ENCODE measurements at places on chromosomes 11 and 22. TPM values are rescaled to one million over a fixed set of nuclear protein-coding genes. Genes with fewer than 3 reads are reported as not detected.

The PRR5L gene
- total RNA-seq, result 29.6 TPM

The OR4A16 gene
- total RNA-seq, result not detected

The CHRM1 gene
- total RNA-seq, result 4.4 TPM

The GLYAT gene
- total RNA-seq, result 0.10 TPM

The ESAM gene
- total RNA-seq, result 9.5 TPM

DNA sequence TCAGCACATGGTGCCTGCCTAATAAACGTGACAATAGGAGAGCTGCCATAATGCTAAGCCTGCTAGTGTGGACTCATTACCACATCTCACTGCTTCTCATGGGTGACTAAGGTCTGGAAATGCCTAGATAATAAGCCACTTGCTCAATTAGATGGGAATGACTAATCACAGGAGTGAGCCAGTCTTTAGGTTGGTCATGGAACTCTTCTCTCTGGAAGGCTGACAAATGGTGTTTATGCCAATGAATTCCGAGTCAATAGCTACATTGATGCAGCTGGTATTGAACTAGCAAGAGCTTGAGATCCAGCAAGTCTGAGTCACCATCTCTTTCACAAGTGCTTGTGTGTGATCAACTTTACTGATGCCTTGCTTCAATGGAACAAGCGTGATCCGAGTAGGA is 334.9 kb downstream of the OPCML start:
- no peak for DNase-seq

DNA sequence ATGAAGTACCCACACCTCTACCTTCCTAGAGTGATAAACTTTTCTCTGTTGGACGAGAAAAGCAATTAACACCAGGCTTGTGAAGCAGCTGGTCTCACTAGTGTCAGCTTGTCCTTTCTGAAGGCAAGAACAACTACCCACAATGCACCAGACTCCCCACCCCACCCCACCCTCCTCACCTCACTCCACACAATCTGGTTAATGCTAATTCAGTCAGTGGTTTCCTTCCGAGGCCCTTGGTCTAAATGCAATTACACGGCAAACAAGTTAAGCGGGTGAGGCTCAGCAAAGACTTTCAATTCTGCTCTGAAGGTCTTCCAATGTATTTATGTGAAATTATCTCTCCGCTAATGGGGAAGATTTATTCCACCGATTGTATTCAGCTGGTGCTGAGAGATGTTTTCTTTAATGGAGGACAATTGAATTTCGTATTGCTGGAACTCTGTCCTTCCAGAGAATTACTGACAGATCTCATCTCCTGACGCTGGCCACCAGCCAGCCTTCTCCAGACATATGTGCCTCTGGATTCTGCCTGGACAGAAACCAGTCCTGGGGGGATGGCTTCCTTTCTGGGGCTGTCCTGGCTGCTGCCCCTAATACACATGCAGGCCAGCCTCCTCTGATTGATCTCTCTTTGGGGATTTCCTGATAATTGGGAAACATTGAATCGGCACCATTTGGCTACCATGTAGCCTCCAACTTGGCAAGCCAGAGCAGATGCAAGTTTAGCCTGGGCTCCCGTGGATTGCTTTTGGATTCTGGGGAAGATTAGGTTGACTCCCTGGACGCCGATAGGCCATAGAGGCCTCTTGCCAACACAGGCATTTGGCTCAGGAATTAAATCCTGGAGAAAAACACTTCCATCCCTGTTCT is 165.8 kb upstream of the NARS2 start:
- DNase-seq, result peak; percentile 81

GRCh38 chr11:125222494-125222893 is 57.9 kb downstream of the PKNOX2 start:
- DNase-seq, result no peak

DNA sequence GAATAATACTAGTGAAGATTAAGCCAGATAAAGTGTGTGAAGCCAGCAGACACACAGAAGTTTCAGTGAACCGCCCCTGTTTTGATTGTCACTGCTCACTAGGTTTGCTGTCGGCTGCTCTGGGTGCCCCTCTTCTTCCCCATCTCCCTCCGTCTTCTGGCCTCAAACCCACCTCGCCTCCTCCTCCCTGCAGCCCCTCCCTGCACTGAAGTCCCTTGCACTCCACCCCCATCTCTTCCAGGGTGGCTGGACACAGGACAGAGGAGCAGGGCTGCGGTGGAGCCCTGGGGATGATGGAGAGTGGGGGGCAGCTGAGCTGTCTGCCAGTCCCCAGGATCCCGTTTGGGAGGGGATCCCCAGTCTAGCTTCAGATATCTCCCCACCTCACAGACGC is 53.5 kb downstream of the CYTH4 start:
- DNase-seq, result no peak

DNA sequence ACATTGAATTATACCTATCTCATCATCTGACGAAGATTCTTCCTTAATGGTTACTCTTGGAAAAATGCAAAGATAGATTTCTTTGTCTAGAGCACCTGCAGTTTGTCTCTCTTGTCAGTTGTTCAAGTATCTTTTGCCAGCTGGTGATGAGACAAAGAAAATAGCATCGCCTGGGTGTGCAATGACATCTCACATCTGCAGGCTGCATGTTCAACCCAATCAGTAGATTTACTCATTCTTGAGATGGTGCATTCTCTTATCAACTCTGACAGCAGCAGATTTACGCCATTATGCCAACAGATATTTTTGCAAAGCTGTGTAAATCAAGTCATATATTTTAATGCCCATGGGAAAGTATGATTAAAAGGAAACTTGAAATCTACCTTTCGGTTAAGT is 164.6 kb upstream of the PDGFD start:
- no peak for DNase-seq

GRCh38 chr11:76789443-76789719 is 6.2 kb downstream of the TSKU start:
- no peak for DNase-seq

- DNase-seq, result no peak
These were observed 37.5 kb downstream of the SESN3 start for GRCh38 chr11:95193541-95193940.

DNA sequence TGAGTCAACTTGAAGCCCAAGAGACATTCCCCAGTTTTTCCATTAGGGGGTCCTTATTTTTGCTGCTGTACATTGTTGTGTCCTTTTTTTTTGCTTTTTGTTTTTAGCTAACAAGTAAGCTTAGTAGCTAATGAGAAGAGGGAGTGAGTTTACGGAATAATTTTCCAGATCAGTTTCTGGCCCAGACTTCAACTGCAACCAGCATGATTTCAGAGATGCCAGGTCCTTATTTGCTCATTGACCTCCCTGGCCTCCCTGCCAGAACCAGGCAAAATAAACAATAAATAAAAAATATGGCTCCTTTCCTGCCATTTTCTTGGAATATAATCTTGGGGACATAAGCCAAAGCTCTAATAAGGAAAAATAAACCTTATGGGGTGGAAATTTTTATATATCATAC is 185.9 kb downstream of the FAT3 start:
- no peak for DNase-seq

- no peak for DNase-seq
These were observed 864 bp upstream of the EHBP1L1 start for GRCh38 chr11:65574811-65575567.

DNA sequence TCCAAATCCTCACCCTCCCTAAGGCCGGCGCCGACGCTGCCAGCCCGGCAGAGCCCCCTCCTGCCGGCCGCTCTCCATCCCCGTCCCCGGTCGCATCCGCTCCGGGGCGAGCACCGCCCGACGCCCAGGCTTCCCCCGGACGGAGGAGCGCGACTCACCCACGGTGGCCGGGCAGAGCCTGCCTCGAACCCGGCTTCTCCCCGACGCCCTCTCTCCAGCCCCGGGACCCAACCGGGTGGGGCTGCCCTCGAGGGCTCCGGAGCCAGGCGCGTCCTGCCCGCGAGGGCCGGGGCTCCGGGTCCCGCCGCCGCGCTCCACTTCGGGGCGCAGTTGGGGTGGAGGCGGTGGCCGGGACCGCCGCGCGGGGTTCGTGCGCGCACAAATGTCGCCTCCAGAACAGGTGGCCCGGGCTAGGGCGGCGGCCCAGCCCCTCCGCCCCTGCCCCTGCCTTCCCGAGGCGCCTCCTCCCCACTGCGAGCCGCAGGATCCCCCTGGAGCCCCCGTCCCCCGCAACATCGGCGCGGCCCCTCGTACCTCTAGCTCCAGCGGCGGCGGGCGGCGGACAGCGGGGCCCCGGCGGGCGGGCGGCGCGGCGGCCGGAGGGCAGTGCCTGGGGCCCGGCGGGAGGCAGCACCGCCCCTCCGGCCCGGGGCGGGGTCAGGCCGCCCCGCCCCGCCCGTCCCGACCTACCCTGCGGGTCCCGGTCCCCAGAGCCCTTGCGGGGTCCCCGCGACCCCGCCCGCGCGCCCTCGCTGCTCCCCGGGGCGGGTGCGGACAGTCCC is at the start of gene A4GALT:
A4GALT (minus strand) TSS at position 608 of the 782 bp plus-strand sequence. CDS start 26,919 bp downstream, outside the sequence.
- no peak for DNase-seq

- DNase-seq, result no peak
These were observed 459.7 kb downstream of the DLG2 start for GRCh38 chr11:85167471-85167870.

DNA sequence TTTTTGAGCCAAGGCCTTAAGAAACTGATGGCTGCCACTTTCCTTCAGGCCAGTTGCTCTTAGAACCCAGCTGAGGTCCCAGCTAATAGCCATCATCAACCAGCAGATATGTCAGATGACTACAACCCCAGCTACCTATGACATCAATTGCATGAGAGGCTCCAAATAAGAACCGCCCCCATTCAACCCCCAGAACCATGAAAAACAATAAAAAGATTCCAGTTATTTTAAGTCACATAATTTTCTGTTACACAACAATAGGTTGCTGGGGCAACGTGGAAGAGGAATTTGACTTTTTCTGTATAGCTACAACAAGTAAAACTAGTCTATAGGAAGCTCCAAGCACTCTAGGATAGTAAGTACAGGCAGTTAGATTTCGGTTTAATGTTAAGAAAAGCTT is 216.3 kb upstream of the MTNR1B start:
- no peak for DNase-seq

- no peak for DNase-seq
These were observed 85.8 kb upstream of the SC5D start for GRCh38 chr11:121206810-121207209.

DNA sequence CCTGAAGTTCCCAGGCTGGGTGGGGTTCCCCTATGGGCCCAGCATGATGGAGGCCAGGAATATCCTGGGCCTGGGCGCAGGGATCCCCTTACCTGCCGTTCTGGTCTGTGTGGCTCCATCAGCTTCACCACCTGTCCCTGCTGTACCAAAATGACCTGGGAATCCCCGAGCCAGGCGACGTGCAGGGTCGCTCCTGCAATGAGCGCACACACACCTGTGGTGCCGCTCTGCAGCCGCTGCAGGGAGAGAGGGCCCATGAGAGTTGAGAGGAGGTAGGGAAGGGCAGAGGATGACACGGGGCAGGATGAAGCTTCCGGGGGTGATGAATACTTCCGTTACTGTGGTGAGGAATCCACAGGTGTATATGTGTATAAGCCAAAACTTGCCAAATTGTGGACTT is 21.6 kb downstream of the PPM1F start:
- no peak for DNase-seq

All from spinal cord (tissue), 10 donors.